ENCODE measurements at places on chromosomes 13 and 19. TPM values are rescaled to one million over a fixed set of nuclear protein-coding genes. Genes with fewer than 3 reads are reported as not detected.
A peak's percentile ranks its signal among the peaks of the same experiment; 100 is the strongest.

DNA sequence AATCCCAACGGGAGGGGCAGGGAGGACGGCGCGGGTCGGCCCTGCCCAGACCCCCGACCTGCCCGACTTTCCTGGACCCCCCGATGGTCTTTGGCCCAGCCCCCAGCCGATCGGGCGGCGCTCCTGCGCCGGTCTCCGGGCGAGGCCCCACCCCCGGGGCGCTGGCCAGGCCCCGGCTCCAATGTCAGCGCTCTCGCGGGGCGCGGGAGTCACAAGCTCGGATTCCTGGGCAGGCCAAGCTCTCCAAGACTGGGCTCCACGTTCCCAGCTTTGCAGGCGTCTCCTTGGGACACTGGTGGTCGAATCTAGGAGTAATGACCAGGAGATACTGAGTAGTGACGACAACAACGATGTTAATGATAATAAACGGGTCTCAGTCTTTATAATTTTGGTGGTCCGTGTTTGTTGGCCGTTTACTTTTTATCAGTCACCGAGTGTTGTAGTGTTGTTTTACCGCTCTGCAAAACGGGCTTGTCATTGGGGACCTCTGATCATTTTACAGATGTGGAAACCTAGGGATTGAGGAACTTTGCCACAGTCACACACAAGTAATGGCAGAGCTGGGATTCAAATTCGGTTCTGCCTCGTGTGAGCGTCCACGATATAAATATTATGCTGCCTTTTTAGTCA is 545 bp downstream of the RAD23A start:
- peak; percentile 80 for DNase-seq
- peak overlapping the region; percentile 94 for H3K27ac ChIP-seq
- H3K4me1 ChIP-seq: peaks cover 13% of the 10 kb centered on the region
- H3K27me3 ChIP-seq: no peaks in the 10 kb centered on the region
- peak overlapping the region; percentile 84 for H3K4me3 ChIP-seq
- peaks cover 88% of the 10 kb centered on the region for H3K36me3 ChIP-seq

GRCh38 chr19:18683958-18684641 is 620 bp downstream of the CRTC1 start:
- H3K4me3 ChIP-seq: peak overlapping the region; percentile 80
- no peaks in the 10 kb centered on the region for H3K36me3 ChIP-seq
- peaks cover 20% of the 10 kb centered on the region for H3K4me1 ChIP-seq
- no peaks in the 10 kb centered on the region for H3K27me3 ChIP-seq

DNA sequence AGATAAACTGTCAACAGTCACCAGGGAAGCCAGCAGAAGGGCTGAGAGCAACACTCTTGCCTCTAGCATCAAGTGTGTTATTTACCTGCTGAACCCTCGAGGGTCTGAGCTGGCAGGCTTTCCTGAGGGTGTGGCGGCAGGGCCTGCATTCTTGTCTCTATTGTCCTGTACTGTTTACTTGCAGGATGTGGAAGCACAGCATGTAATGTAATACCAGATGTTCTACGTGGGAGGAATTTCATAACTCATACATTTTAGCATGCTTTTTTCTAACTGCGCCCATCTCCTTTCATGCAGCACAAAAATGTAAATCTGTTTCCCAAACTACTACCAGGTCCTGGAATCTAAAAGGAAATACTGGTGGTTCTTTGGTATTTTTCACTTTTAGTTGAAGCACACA is 153.1 kb downstream of the RGCC start:
- peaks cover 45% of the 10 kb centered on the region for H3K4me1 ChIP-seq
- peak overlapping the region; percentile 97 for H3K27ac ChIP-seq
- H3K4me3 ChIP-seq: peak overlapping the region; percentile 3
- no peaks in the 10 kb centered on the region for H3K27me3 ChIP-seq
- DNase-seq: peak; percentile 89

- H3K4me1 ChIP-seq: peaks cover 4% of the 10 kb centered on the region
- H3K4me3 ChIP-seq: no peak overlapping the region
- H3K36me3 ChIP-seq: peaks cover 78% of the 10 kb centered on the region
- H3K27me3 ChIP-seq: no peaks in the 10 kb centered on the region
Measured at GRCh38 chr19:11179716-11180297, 17.5 kb downstream of the KANK2 start.

- no peaks in the 10 kb centered on the region for H3K27me3 ChIP-seq
- H3K4me3 ChIP-seq: peak overlapping the region; percentile 93
- H3K36me3 ChIP-seq: peaks cover 43% of the 10 kb centered on the region
- DNase-seq: peak; percentile 41
Measured at GRCh38 chr19:23394511-23394910, 760 bp downstream of the ZNF91 start.

DNA sequence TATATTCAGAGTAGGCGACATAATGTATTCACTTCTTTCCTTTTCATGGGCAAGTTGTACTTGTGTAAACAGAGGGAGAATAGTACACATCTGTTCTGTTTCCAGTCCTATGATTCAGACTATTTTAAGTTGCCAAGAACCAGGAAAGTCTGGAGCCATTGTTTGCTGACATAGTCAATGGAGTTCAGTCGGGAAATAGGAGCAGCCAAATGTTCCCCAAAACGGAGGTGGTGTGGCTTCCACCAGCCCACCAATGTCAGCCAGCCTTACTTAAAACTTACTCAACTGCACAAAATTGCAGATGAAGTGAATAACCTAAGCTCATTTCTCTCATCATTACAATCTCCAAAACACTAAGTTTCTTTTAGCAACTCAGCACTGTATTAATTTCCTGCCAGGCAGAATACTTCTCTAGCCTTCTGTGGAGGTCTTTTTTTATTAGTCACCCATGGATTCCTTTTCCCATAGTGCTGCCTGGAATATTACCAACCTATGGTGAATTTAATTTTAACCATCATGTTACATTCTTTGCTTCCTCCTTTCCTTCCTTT is 22.3 kb upstream of the CSNK1A1L start:
- no peaks in the 10 kb centered on the region for H3K36me3 ChIP-seq
- H3K4me3 ChIP-seq: no peak overlapping the region
- no peak for DNase-seq
- no peaks in the 10 kb centered on the region for H3K27me3 ChIP-seq

GRCh38 chr19:6362351-6362801 is 1.0 kb downstream of the CLPP start:
- DNase-seq: no peak
- peaks cover 54% of the 10 kb centered on the region for H3K36me3 ChIP-seq
- no peaks in the 10 kb centered on the region for H3K27me3 ChIP-seq
- peak overlapping the region; percentile 74 for H3K27ac ChIP-seq

GRCh38 chr19:1416014-1416841 is 8.8 kb downstream of the DAZAP1 start:
- H3K4me3 ChIP-seq: peak overlapping the region; percentile 57
- peaks cover 71% of the 10 kb centered on the region for H3K36me3 ChIP-seq
- no peaks in the 10 kb centered on the region for H3K27me3 ChIP-seq
- H3K27ac ChIP-seq: peak overlapping the region; percentile 90

- peak; percentile 68 for DNase-seq
- peak overlapping the region; percentile 24 for H3K27ac ChIP-seq
- H3K36me3 ChIP-seq: no peaks in the 10 kb centered on the region
- no peaks in the 10 kb centered on the region for H3K27me3 ChIP-seq
Measured at GRCh38 chr13:30880856-30881155, 25.3 kb upstream of the MEDAG start.

Gene GRIN3B
- total RNA-seq: not detected

Gene CYP2S1
- total RNA-seq: not detected

Gene SIGLEC8
- not detected for total RNA-seq

Gene PCSK4
- 3.4 TPM for total RNA-seq

Gene KLC3
- total RNA-seq: 3.9 TPM

Measured in MCF 10A (cell line).